NCI-H187 (cell line): ENCODE measurements at places on chromosomes 7 and 10.

DNA sequence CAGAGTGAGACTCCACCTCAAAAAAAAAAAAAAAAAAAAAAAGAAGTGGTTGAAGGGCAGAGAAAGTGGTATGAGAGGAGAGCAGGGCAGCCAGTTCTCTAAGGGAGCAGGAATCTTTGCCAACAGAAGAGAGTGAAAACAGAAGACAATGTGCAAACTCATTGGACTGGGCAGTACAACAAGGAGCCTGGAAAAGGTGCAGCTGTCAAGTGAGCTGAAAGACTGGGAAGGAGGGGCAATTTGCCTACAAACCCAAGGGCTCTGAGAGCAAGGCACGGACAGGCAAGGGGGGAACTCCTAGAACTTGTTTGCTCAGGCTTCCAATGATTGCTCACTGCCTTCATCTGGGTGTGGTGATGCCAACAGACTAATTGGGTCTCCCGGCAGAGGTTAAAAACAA, 9.5 kb downstream of the ACTR1A start:
- no peak for DNase-seq

- no peak for DNase-seq
These were observed 7.2 kb upstream of the LAMTOR4 start for GRCh38 chr7:100141555-100141949.

- DNase-seq: no peak
These were observed 64.0 kb downstream of the HYCC1 start for GRCh38 chr7:22949944-22950343.

- DNase-seq: no peak
These were observed 53.8 kb downstream of the NCAPG2 start for GRCh38 chr7:158650821-158651225.

- no peak for DNase-seq
These were observed 3.3 kb downstream of the MASTL start for GRCh38 chr10:27158421-27158820.

DNA sequence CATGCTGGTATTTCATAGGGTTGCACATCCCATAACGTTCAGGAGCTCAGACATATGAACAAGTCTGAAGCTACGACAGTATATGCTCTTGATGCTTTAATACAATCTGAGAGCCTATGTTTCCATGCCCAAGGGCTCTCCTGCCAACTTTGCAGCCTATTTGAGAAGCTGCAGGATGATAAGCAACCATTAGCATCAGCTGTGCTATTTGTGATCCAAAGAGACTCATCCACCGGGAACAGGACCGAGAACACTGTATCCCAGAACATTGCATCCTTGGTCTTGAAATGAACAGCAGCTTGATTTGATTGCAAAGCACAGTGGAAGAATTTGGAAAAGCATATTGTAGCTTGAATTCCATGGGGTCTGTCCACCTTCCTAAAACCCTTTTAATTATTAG, 156.2 kb upstream of the PTER start:
- no peak for DNase-seq

DNA sequence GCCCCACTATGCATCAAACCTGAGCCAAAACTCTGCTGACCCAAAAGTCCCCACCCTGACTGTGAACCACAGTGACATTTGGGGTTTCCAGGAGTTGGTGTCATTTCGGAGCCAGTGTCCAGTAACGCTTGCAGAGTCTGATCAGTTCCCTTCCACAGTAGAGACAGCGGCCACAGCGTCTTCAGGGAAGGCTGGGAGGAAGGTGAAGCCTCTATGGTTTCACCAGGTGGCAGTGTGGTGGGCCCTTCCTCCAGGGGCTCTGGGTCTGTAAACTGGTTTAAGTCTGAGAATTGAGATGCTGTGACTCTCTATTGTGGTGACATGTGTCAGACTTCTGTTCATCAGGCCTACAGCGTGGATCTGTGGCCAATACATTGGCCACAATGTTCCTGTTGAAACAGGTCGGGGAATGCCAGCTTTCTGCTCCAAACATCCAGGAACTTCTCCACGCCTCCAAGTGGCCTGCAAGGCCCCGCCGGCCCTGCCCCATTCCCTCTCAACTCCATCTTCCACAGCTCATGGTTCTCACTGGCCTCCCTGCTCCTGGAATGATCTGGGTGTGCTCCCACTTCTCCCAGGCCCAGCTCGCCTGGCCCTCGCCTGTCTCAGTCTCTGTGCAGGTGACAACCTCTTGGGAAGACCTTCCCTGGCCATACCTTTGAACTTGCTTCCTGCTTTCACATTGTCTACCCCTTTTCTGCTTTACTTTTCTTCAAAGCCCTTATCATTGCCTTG, 124.5 kb upstream of the FAM20C start:
- no peak for DNase-seq

- no peak for DNase-seq
These were observed 64.3 kb upstream of the ADRB1 start for GRCh38 chr10:113979409-113979808.

DNA sequence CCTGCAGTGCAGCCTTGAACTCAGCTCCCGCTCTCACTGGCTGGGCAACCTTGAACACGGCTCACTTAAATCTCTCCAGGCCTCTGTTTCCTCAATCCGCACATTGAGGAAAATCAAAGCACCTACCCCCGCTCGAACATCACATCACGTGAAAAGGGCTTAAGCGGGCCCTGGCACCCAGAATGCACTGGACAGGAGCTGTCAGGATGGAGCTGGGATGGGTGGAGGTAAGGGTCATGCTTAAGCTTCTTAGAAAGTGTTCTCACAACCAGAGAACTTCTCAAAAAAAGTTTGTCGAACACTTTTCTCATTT, 55.7 kb upstream of the MGMT start:
- no peak for DNase-seq

GRCh38 chr10:16437540-16437894, 707 bp downstream of the PTER start:
- no peak for DNase-seq
